ENCODE measurements at places on chromosomes 3 and 15.

DNA sequence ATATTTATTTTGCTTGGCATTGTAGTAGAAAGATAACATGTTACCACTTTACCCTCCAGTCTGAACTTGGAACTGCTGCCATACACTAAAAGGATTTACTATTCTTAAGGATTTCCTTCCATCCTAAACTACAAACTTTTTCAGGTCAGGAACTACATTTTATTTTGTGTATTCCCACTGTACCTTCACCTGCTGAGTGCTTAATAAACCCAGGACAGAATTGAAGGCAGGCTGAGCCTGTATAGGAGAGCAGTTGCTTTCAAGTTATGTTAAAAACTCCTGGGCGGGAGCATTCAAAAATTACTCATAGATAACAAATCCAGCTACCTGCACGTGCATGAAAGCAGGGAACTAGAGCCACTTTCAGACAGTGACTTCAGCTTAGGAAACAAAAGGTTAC, 58.3 kb downstream of the CACNA1D start:
- no peak for DNase-seq

DNA sequence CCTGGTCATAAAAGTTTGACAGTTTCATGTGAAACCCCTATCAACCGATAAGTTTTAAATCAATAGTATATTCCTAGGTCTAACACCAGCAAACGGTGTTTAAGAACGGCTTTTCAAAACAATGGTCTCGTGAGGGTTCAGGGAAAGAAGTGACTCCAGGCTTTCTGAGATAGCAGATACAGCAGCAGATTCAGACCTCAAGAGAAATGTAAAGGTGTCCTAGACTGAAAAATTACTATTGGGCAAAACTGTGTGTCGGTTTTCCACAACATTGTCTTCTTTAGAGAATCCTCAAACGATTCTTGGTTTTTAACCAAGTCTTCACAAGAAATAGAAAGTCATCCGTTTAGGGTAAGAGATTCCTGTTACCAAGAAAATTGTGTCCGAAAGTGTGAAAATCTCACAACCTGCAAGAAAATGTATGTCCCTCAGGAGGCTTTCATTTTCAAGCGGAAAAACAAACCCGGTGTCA, 1.2 kb downstream of the SETD2 start:
- no peak for DNase-seq

DNA sequence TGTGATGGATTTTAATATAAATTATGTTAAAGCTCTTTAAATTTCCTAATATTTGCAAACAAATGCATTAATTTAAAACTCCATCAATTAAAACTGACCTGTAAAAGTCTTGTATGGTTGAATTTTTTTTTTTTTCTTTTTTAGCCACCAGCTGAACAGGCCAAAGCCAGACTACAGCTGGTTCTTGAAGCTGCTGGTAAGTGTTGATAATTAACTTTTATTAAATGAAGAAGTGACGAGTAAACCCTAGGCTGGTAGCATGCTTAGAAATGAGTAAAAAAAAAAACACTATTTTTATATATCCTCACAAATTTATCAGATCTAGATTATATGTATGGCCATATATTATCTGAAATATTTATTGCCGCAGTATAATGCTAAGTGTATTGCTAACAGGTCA, 216.3 kb upstream of the MLF1 start:
- DNase-seq = no peak

GRCh38 chr3:8638994-8639658, 5.5 kb downstream of the SSUH2 start:
- DNase-seq = no peak

DNA sequence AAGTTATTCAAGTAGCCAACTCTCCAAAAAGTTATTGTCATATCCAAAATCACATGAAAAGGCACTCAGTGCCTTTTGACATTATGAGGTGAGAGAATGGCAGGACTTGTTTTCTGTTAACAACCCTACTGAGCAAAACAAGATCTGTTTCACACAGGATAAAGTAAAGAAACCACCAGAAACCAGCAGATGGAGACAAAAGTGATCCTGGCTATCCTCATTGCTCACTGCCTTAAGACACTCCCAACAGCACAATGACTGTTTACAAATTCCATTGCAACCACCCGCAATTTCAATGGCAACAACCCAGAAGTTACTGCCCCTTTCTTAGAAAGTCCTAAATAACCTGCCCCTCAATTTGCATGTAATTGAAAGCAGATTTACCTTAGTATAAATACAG, 352.6 kb upstream of the NDN start:
- DNase-seq = peak; percentile 9

DNA sequence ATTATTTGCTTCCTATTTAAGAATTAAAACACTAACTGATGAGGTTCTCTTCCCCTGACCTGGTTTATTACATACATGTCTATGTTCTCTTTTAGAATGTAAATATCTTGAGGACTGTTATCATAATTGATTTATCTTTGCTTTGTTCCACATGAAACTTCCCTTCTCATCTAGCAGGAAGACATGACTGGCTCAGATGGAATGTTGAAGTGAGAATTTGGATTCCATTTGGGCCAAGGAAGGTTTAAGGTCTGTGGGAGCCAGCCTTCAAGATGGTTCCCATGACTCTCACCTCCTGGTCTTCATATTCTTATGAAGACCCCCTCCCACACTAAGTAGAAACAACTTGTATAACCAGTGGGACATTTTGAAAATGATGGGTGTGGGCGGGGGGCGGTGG, 222.2 kb upstream of the GADL1 start:
- no peak for DNase-seq

- DNase-seq = no peak
These were observed 117.7 kb downstream of the GBE1 start for GRCh38 chr3:81643721-81644120.

GRCh38 chr3:35438101-35438500, 201.2 kb upstream of the ARPP21 start:
- DNase-seq = no peak

- no peak for DNase-seq
These were observed 71.1 kb upstream of the IMPG2 start for GRCh38 chr3:101391413-101391950.

DNA sequence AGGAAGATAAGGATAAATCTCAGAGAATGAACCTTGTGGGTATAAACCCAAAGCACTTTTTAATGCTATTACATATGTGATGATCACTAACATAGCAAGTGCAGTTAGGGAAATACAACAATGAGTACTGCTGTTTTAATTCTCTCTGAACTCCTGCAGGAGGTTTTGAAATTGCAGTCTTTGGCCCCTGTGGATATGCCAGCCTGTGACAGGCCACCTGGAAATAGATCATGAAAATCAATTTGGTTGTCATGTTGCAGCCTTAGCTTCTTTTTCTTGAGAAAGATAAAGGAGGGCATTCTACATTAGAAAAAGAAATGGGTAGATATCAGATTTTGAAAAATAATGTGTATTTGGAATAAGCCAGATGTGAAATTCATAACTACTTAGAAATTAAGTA, 103.6 kb downstream of the RSRC1 start:
- no peak for DNase-seq

- DNase-seq = no peak
These were observed 32.7 kb downstream of the RARB start for GRCh38 chr3:25460751-25461150.

DNA sequence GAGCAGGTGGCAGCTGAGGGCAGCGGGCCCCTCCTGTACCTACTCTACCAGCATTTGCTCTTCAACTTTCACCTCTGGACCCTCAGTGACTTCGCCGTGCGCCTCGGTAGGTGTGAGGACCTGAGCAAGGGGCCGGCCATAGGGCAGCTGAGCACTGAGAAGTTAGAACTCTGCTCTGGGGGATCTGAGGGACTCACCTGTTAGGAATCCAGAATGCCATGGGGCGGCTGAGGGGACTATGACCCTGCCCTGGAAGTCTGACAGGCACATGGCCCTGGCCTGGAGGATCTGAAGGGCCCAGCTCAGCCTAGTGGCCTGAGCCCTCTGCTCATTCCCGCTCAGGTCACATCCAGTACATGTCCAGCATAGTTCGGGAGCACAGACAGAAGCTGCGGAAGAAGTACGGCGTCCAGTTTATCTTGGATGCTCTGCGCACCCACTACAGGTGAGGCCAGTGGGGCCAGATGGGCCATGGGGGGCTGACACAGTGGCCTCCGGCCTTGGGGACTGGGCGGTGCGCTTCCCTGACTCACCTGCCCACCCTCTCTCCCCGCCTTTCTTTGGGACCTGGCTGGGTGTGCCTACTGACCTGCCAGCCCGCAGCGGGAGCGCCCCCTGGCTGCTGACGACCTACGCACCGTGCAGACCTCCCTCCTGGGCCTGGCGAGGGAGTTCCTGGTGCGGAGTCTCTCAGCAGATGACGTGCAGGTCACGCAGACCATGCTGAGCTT, 18.8 kb downstream of the NBEAL2 start:
- DNase-seq = peak; percentile 69

GRCh38 chr3:170233530-170233929, 11.3 kb downstream of the PRKCI start:
- no peak for DNase-seq

- no peak for DNase-seq
These were observed 4.1 kb downstream of the ZNF717 start for GRCh38 chr3:75781079-75781745.

- no peak for DNase-seq
These were observed 38.8 kb upstream of the BCL2L10 start for GRCh38 chr15:52151353-52151752.

- DNase-seq = peak; percentile 31
These were observed 49.1 kb downstream of the CCK start for GRCh38 chr3:42216931-42217333.

DNA sequence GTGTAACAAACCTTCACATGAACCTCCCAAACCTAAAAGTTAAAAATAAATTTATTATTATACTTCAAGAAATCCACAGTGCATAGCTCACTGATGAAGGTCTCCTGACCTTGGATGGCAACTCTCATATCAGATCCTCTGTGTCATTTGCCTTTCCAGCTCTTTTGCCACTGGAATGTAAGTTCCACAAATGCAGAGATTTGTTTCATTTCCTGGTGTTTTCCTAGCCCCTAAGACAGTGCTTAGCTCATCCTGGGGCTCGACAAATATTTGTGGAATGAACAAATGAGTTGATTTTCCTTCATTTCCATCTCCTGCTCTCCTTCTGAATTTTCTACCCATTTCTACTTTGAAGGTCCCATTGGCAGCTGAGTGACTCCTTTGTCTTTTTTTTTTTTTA, 56.0 kb downstream of the FRMD4B start:
- no peak for DNase-seq

- no peak for DNase-seq
These were observed 49.2 kb downstream of the SLMAP start for GRCh38 chr3:57805266-57805665.

DNA sequence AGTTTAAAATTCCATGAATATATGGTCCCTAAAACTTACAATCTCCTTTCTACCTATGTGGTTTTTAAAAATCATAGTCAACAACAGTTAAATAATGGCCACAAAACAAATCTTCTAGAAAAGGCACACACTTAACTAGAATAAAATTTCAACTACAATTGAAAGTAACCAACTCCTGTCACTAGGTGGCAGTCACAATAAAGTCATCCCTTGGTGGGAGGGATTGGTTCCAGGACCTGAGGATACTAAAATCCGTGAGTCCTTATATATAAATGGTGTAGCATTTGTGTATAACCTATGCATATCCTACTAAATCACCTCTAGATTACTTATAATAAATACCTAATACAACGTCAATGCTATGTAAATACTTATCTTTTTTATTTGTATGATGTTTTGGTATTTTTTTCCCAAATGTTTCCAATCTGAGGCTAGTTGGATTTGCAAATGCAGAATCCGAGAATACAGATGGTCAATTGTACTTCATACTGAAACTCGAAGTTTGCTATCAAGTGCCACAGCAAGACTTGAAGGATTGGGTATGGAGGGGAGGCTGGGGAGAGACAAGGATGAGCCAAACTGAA, 172.6 kb downstream of the FMN1 start:
- DNase-seq = peak; percentile 60

- no peak for DNase-seq
These were observed 450.6 kb upstream of the TBL1XR1 start for GRCh38 chr3:177647876-177648275.

Data from urothelium cell line (cell line).